ENCODE measurements at places on chromosomes 1 and 21.
A peak's percentile ranks its signal among the peaks of the same experiment; 100 is the strongest.

- DNase-seq, result peak; percentile 46
Measured at GRCh38 chr1:109151146-109151990, 37.5 kb downstream of the ELAPOR1 start.

DNA sequence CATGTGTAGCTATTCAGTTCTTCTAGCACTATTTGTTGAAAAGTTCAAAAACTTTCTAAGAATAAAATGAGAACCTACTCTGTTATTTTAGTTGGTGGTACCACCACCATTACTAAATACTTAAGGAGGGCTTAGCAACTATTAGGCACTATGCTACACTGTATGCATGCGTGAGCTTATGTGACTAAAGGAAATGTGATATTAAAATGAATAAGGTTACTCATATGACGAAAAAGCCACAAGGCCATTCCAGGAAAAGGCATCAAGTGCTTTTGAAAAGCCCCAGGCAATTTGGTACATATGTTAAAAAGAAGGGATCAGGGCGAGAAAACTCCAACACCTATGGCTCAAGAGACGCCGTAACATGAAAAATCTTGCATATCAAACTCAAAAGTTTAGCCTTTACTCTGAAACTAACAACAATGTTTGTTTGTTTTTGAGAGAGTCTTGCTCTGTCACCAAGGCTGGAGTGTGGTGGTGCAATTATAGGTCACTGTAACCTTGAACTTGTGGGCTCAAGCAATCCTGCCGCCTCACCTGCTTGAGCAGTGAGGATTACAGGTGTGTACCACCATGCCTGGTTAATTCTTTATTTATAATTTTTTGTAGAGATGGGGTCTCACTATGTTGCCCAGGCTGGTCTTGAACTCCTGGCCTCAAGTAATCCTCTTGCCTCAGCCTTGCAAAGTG, 42.5 kb downstream of the EPRS1 start:
- no peak for DNase-seq

- DNase-seq, result no peak
Measured at GRCh38 chr1:228882041-228882770, 146.9 kb downstream of the RHOU start.

GRCh38 chr1:17227358-17227915, 21.5 kb upstream of the PADI3 start:
- DNase-seq, result no peak

DNA sequence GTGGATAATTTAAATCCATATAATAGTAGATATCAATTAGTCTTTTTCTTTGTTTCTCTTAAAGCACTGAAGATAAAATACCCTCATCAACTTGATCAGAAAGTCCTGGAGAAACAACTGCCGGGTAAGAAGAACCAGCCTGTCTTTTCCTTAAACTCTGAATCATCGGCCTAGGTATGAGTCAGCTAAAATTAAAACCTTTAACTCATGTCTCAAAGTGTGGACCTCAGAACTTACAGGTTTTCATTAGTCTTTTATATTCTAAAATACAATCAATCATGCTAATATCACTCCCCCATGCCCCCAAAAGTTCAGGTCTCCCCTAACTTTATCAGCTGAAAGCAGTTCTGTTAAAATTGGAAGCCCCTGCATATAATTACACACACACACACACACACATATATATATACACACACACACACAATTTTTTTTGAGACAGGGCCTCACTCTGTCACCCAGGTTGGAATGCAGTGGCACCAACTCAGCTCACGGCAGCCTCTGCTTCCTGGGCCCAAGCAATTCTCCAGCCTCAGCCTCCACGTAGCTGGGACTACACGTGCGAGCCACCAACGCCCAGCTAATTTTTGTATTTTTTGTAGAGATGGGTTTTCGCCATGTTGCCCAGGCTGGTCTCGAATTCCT, 61.3 kb downstream of the B3GALNT2 start:
- DNase-seq, result peak; percentile 65

DNA sequence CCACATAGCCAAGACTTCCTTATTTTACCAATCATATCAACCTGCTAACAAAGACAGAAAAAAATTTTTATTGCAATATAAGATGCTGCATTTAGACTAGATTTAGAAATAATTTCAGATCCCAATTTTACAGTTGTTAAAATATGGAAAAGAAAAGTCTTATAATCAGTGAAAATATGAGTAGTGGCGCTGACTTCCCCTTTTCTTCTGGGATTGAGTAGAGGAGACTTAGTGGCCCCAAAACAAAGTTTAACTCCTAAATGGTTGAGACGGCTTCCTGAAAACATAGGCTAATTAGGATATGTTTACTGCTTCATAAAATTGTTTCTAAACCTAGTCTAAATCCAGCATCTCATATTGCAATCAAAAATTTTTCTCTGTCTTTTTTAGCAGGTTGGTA, 68.4 kb downstream of the RAB3GAP2 start:
- DNase-seq, result no peak

- no peak for DNase-seq
Measured at GRCh38 chr1:241658081-241658793, 6.2 kb downstream of the WDR64 start.

GRCh38 chr1:226135709-226136108, 50.8 kb downstream of the ACBD3 start:
- no peak for DNase-seq

Measured in ACHN (cell line).